ENCODE measurements at places on chromosomes 11 and 22. TPM values are rescaled to one million over a fixed set of nuclear protein-coding genes. Genes with fewer than 3 reads are reported as not detected.

Gene MMP12
- not detected for total RNA-seq

GRCh38 chr11:73288192-73288872, 16.2 kb downstream of the P2RY6 start:
- DNase-seq, result no peak

GRCh38 chr11:29263971-29264682, 752.7 kb downstream of the KCNA4 start:
- no peak for DNase-seq

Gene TALDO1
- total RNA-seq, result 84.8 TPM

DNA sequence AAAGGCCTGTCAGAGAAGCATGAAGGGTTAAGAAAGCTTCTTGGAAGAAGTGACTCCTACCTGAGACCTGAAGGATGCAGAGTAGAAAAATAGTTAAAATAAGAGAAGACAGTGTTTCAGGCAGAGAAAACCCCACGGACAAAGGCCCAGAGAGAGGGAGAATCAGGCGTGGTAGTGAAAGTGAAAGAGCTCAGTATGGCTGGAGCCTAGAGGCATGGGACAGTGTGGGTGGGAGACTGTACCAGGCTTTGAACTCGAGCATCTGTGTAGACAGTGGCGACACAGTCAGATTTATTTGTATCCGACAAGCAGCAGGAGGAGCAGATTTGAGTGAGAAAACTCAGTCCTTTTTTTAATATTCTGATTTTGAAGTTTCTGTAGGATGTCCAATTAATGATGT, 360.0 kb downstream of the OPCML start:
- DNase-seq, result no peak

Gene ZNRF3
- 32.2 TPM for total RNA-seq

Gene OR52A1
- 0.47 TPM for total RNA-seq

DNA sequence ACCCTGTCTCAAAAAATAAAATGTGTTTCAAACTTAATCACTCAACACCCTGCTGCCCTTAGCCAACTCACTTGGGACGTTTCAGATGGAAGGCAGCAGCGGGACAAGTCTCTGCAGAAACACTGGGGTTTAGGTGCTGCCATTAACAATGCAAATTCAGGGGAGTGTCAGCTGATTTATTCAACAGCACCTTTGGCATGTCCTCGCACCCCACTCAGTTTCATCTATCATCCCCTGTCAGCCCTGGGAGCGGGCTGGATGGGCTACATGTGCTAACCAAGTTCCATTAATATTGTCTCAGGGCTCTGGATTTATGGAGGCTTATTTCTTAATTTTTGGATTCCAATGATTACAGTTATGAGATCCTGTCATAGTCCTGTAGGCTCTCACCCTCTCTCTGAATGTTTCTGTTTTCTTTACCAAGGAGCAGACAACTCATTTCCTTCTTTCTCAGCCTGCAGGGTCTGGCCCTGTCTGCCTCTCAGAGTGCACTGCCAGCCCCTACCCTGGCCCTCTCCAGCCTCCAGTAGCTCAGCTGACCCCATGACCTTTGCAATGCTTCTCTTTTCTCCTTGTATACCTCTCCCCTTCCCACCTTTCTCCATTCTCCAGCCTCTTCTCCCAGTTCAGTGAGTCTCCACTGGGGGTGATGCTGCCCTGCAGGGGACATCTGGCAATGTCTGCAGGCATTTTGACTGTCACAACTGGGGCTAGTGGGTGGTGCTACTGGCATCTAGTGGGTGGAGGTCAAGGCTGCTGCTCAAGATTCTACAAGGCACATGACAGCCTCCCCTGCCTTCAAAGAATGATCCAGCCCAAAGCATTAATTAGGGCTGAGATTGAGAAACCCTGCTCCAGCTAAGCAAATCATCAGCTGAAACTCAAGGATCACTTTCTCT, 79.0 kb downstream of the APIP start:
- peak; percentile 22 for DNase-seq

Gene NF2
- 23.4 TPM for total RNA-seq

Gene PDE2A
- 20.6 TPM for total RNA-seq
